Stimulated activated CD4-positive, alpha-beta T cell treated with anti-CD3 and anti-CD28 coated beads, Interleukin-2, amount 100 ng/mL, for 4 hours (primary cell): ENCODE measurements at places on chromosomes 6 and 20.

GRCh38 chr6:75657327-75657726, 55.6 kb downstream of the SENP6 start:
- DNase-seq: no peak

GRCh38 chr6:95923518-95923917, 92.3 kb upstream of the FUT9 start:
- no peak for DNase-seq

DNA sequence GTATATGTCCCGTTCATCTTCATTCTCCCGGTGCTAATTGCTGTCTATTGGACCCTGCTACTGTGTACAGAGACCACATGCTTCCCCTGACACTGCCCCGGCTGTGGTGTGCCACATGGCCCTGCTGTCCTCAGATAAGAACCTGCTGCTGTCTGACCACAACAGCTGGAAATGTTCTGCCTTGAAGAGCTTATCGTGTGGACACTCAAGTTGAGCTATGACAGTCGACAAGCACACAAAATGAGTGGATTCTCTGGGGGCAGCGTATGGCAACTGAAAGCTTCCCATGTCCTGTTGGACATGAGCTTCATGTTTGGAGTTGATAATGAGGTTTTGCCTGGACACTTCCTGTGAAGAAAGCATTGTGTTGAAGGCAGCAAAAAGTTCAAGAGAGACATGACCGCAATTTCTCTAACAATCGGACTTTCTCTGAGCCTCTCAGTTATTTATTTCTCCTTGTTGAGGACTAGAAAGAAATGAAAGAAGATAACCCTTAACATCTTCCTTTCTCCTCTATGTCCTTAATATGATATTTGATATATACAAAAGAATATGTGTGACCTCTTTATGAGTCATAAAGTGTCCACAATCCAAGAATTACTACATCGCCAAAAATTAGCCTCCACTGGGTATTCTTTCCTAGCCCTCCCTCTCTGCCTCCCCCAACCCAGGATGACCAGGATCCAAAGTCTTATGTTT, 187.1 kb upstream of the TCF21 start:
- no peak for DNase-seq

GRCh38 chr6:36840432-36841403, 1.5 kb upstream of the CPNE5 start:
- no peak for DNase-seq
